ENCODE measurements at places on chromosomes 11 and 22. TPM values are rescaled to one million over a fixed set of nuclear protein-coding genes. Genes with fewer than 3 reads are reported as not detected.
A peak's percentile ranks its signal among the peaks of the same experiment; 100 is the strongest.

DNA sequence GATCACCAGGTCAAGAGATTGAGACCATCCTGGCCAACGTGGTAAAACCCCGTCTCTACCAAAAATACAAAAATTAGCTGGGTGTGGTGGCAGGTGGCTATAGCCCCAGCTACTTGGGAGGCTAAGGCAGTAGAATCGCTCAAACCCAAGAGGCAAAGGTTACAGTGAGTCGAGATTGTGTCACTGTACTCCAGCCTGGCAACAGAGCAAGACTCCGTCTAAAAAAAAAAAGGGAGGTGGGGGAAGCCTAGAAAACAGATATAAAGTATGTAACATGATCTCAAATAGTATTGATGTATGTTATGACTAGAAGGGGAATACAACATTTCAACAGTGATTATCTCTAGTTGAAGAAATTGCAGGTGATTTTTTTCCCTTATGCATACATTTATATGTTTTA, 61.4 kb downstream of the SLC1A2 start:
- DNase-seq = peak; percentile 35

- no peak for DNase-seq
These were observed 11.7 kb downstream of the SERGEF start for GRCh38 chr11:18001191-18001590.

GRCh38 chr11:125663910-125664309, 16.7 kb downstream of the ACRV1 start:
- peak; percentile 39 for DNase-seq

GRCh38 chr22:38760477-38761201, 4.8 kb upstream of the SUN2 start:
- no peak for DNase-seq

DNA sequence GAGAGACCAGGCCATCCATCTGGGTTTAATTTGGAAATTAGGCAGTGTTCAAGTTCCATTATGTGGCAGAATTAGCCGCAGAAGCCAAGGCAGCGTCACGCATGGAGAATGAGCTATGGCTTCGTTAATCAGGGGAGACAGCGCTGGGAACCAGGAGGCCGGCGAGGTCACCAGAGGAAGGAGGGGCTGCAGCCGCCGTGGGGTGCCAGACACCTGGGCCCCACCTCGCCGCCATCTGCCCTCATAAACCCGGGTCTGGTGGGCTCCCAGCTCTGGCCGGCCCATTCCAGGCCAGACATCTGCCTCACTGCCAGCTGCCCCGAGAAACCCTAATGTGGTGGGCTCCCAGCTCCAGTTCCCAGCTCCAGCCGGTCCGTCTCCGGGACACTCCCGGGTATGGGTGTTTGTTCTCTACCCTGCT, 676.9 kb downstream of the BRD1 start:
- no peak for DNase-seq

- peak; percentile 32 for DNase-seq
These were observed 2.4 kb downstream of the PAFAH1B2 start for GRCh38 chr11:117146521-117146920.

DNA sequence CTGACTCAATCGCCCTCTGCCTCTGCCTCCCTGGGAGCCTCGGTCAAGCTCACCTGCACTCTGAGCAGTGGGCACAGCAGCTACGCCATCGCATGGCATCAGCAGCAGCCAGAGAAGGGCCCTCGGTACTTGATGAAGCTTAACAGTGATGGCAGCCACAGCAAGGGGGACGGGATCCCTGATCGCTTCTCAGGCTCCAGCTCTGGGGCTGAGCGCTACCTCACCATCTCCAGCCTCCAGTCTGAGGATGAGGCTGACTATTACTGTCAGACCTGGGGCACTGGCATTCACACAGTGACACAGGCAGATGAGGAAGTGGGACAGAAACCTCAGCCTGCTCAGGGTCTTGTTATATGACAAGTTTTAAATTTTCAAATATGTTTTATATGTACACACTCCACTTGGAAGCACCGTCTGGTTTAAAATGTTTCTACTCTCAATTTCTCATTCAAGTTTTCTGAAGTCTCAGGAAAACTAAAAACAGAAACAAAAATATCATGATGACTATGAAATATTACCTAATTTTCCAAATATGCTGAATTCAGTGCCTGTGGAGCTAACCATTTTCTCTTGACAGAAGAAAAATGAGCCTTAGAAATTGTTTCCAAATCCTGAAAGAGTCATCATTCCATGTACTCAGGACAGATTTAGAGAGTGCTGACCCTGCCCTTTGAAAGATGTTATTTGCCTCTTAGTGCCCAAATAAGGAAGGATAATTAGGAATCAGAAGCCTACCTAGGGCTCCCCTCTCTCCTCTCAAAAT, 48.8 kb upstream of the TOP3B start:
- no peak for DNase-seq

GRCh38 chr11:1153105-1153950, 4.4 kb upstream of the MUC5AC start:
- peak; percentile 47 for DNase-seq

DNA sequence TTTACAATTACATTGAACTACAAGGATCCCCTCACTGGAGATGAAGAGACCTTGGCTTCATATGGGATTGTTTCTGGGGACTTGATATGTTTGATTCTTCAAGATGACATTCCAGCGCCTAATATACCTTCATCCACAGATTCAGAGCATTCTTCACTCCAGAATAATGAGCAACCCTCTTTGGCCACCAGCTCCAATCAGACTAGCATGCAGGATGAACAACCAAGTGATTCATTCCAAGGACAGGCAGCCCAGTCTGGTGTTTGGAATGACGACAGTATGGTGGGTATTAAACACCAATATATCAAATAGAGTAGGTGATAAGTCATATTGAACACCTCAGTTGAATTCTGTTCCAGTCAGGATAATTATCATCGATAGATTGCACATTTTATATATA, 4.4 kb downstream of the FBXO7 start:
- DNase-seq = no peak

- no peak for DNase-seq
These were observed 639.4 kb upstream of the FAT3 start for GRCh38 chr11:91585035-91585801.

- no peak for DNase-seq
These were observed 3.8 kb upstream of the PDXP start for GRCh38 chr22:37654563-37655251.

GRCh38 chr11:86416494-86416893, 41.8 kb downstream of the CCDC81 start:
- peak; percentile 12 for DNase-seq

- DNase-seq = peak; percentile 97
These were observed 39.0 kb downstream of the BMAL1 start for GRCh38 chr11:13316528-13316961.

GRCh38 chr22:47146391-47146790, 383.9 kb downstream of the TBC1D22A start:
- DNase-seq = no peak

GRCh38 chr11:84437071-84437980, 1151.2 kb upstream of the CCDC90B start:
- no peak for DNase-seq

- DNase-seq = no peak
These were observed 5.1 kb downstream of the SCN4B start for GRCh38 chr11:118147502-118147901.

DNA sequence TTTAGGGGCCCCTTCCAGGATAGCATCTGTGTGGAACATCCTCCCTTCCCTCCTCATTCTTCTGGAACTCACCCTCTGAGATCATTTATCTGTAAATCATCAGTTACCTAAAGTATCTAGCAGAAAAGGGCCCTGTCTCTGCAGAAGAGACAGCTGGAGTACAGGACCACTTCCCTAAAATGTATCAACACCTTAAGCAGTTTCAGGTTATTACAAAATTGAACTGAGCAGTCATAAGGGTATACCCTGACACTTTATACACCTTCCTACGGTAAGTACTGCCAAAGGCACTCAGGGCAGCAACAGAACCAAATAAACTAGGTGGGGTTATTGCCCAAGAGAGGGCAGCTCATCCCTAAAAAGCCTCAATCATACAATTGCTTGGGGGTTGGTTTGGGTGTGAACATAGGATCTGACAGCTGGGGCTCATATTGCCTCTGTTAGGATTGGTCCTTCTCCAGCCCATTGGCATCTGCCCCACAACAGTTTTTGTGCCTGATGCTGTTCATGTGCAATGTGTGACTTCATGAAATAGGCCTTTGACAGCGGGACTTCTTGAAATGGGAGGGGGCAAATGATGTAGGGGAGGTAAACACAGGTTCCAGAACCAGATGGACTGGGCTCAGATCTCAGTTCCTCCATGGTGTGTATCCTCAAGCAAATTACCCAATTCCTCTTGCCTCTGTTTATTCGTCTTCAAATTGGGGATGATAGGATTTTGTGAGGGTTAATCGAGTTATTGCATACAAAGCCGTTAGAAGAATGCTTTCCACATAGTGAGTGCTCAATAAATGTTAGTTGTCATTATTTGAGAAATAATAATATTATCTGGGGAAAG, 2.9 kb downstream of the POU2AF3 start:
- no peak for DNase-seq

GRCh38 chr11:108009497-108010370, 1.0 kb downstream of the CUL5 start:
- DNase-seq = peak; percentile 25

GRCh38 chr11:79421820-79422219, 19.0 kb downstream of the TENM4 start:
- DNase-seq = no peak

DNA sequence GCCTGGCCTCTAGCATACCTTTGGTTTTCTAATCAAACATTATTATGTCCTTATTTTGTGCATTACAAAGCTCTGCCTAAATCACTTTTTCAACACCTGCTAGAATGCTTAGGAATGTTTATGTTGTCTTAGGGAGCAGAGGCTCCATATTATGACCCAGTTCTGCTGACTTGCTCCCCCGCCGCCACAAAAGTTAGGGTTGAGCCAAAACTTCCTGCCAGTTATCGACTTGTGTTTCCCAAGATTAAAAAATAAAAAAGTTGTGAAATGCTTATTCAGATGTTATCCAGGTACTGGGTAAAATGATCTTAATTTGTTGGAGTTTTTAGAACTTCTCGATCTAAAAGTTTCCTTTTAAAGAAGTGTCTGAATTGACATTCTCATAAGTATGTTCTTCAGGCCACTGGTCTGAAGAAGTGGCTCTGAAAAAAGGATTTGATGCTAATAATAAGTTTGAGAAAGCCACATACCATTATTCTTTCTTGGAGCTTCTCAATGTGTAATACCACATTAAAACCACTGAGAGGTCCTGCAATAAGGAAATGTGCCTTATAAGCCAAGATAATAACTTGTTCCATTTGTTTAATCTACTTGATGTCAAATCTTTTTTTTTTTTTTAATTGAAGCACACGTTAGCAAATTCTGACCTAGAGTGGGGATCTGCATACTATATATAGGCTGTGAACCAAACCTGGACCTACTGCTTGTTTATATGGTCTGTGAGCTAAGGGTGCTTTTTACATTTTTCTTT, 2.2 kb downstream of the RNF185 start:
- no peak for DNase-seq

DNA sequence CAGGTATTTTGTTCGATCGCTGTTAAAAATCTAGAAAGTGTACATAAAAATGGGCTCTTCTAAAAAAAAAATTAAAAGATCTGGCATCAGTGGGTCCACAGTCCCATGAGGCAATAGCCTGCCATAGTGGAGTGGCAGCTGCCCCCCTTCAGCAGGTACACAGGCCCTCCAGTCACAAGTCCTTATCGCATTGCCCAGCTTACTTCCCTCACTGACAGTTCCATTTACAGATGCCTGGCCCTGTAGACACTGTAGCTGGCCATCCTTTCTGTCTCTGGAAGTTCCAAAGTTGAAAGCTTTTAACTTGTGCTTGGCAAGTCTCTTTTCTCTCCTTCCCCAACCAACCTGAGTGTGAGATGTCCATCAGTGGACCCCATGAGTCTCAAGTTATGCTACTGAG, 11.4 kb downstream of the ZNRF3 start:
- no peak for DNase-seq

GRCh38 chr11:73622926-73623593, 23.3 kb upstream of the PLEKHB1 start:
- no peak for DNase-seq

- peak; percentile 43 for DNase-seq
These were observed 135.2 kb downstream of the MAML2 start for GRCh38 chr11:96207459-96208449.

GRCh38 chr22:45580726-45581381, 78.2 kb downstream of the FBLN1 start:
- DNase-seq = no peak

DNA sequence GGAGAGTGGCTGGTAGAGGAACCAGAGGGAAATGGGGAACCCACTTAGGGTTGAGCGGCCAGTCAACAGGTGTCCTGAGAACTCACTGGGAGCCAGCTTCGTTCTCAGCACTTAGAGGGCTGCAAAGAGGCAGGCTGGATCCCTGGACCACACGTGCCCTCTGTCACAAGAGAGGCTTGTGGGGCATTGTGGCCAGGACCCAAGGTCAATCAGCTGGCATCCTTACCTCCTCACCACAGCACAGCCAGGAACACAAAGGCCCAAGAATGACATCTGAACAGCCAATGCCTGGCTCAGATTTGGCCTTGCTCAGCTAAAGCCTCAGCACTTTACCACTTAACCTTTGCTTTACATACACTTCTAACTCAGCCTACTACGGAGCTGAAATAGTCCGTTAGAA, 7.4 kb downstream of the MAPK8IP1 start:
- DNase-seq = no peak

The RNF121 gene
- 33.4 TPM for total RNA-seq

The TSSK2 gene
- total RNA-seq = not detected

The ALDH3B2 gene
- total RNA-seq = not detected

The FGF3 gene
- not detected for total RNA-seq

The LARGE2 gene
- 0.22 TPM for total RNA-seq

The OR8K1 gene
- not detected for total RNA-seq

The FAM76B gene
- total RNA-seq = 16.2 TPM

All from M059J (cell line).